ENCODE measurements at places on chromosomes 12 and 14. TPM values are rescaled to one million over a fixed set of nuclear protein-coding genes. Genes with fewer than 3 reads are reported as not detected.

- DNase-seq, result no peak
Measured at GRCh38 chr12:11446372-11446771, 51.0 kb upstream of the PRB2 start.

GRCh38 chr14:23445773-23446172, 10.3 kb upstream of the MYH7 start:
- no peak for DNase-seq

DNA sequence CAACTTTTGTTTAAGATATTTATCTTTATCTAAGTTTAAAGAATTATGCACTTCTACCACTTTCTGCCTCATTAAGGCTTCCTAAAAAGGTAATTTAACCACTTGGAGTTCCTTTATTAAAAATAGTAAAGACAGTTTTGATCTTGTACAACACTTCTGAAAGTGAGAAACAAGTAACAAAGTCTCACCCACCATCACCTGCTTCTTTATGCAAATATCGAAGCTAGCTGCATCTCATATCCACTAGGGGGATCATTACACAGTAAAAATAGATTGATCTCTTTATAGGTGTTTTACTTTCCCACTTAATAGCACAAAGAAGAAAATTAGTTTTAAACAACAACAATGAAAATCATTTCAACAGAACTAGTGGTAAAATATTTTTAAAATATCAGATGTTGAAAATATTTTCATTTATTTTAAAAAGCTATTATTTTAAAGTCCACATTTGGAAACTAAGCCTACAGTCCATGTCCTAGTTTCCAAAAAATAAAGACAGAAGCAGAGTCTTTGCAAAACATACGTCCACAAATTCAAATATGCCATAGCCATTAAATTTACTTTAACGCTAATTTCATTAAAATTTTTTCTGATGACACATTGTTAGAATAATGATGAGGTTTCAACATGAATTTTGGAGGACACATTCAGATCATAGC, 160.0 kb upstream of the SOX5 start:
- DNase-seq, result no peak

GRCh38 chr12:1650260-1650977, 21.4 kb downstream of the WNT5B start:
- no peak for DNase-seq

DNA sequence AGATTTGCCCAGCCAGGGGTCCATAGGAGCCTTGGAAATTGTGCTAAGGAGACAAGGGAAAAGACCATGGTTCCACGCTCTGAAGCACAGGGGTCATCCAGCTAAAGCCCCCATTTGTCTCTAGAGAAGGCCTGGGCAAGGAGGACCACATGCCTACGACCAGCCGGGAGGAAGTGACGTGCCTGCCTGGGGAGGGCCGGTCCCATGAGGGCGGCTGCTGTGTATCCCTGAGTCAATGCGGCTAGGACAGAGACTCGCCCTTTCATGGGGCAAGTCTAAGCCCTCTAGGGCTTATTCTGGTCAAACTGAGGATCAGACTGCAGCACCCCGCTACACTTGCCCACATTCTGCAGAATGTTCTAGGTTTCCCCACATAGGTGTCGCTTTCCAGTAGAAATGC, 20.6 kb upstream of the RIN3 start:
- DNase-seq, result no peak

DNA sequence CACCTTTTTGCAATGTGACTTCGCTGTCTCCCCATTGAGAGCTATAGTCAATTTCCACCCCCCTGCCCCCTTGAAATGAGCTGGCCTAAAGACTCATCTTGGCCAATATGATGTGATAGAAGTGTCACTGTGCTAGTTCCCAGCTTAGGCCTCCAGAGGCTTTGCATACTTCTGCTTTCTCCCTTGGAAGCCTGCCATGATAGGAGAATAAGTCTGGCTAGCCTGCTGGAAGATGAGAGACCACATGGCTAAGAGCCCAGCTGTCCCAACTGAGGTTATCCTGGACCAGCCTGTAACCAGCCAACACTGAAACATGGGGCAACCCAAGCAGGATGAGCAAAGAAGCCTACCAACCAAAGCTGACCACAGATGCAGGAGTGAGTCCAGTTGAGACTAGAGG, 196.9 kb downstream of the GRIN2B start:
- no peak for DNase-seq

The CLMN gene
- 31.2 TPM for total RNA-seq

The SCYL2 gene
- total RNA-seq, result 70.1 TPM

DNA sequence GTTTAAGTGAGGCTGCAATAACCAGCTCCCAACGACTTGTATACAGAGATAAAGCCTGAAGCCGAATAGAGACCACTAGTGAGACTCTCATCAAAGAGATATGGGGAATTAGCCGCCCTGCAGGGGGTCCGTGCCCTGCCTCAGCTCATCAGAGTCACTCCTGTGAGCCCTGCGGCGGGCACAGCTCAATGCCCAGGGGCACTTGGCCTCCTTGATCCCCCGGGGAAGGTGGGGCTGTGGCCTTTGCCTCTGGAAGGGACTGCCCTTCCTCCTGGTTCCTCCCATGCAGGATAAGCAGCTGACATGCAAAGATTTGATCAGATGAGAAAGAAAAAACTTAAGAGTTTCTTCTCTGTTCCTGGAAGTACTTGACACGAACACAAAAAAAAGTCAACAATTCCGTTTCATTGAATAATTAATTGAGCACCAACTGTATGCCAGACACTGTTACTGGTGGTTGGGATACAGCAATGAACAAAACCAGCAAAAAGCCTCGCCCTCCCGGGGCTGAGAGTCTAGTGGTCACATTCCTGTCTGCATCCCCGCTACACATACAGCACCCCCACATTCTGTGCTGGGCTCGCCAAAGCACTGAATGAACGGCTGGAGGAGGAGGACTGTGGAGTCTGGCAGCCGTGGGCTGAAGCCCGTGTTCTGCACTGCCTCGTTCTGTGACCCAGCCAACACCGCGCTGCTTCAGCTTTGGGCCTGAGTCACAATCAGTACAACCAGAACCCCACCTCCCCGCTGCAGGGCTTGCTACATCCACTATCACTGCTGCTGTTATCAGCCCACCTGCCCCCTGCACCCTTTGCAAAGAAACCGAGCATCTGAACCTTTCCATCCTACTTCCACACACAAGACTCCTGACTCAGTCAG, 10.3 kb downstream of the TTC7B start:
- no peak for DNase-seq

The OR10P1 gene
- not detected for total RNA-seq

GRCh38 chr12:65660096-65660495, 164.2 kb upstream of the HMGA2 start:
- DNase-seq, result no peak

The PTGER2 gene
- 5.9 TPM for total RNA-seq

DNA sequence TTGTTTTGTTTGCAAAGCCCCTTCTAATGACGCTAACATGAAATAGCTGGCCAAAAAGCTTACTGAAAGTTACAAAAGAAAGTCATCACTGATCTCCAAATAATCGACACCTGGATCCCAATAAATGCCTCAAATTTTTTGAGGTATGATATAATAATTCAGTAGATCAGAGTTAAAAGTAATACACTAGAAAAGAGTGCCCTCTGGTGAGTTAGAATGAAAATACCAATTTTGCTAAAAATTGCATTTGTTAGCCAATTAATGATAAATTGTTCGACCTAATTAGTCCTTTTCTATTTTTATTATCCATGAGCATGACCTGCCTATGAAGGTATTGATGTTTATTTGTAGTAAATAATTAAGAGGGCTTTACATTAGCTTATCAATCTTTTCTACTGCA, 78.6 kb downstream of the CEP128 start:
- no peak for DNase-seq

The EIF5 gene
- 183 TPM for total RNA-seq

The IL26 gene
- not detected for total RNA-seq

GRCh38 chr14:68444449-68445168, 348.3 kb downstream of the ZFP36L1 start:
- no peak for DNase-seq

DNA sequence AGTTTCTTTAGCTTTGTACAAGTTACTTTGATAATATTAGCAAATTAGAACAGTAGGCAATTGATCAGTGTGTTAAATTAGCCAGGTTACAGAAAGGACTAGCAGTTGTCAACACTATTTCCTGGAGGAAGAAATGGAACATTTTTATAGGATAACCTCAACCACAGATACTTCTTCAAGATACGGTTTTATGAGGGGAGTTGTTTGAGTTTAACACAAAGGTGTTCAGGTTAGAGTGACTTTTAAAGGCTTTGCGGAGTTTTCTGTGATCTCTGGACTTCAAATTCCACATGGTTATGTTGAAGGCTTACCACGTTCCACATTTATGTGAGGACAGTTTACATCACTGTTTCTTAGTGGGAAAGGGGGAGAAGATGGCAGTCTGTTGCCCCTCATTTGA, 19.3 kb downstream of the YARS2 start:
- DNase-seq, result no peak

DNA sequence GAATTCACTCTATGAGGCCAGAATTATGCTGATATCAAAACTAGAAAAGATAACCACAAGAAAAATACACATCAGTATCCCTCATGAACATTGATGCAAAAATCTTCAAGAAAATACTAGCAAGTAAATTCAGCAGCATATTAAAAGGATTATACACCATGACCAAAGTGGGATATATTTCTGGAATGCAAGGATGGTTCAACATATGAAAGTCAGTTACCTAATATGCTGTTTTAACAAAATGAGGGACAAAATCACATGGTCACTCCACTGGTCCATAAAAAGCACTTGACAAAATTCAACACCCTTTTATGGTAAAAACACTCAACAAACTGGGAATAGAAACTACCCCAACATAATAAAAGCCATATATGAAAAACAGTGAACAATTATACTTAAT, 40.3 kb downstream of the TECPR2 start:
- no peak for DNase-seq

- no peak for DNase-seq
Measured at GRCh38 chr14:93346926-93347721, at the start of gene COX8C. TSS of gene COX8C (plus strand) at chr14:93347182. CDS start at chr14:93347269, 87 bp downstream.

DNA sequence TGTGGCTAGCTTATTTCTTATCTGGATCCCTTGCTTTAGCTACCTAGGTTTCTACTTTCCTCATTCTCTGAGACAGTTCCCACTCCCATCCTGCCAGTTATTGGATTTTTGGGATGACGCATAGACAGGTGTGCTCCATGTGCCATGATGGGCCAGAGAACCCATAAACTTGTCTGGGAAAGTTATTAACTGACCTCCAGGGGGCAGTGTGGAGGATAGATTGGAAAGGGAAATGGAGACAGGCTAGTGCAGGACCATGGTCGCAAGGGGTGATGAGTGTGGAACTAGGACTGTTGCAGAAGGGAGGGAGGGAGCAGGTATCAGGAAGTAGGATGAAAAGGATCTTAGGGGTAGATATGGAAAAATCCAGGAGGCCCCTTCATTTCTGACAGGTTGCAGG, 80.3 kb downstream of the ESRRB start:
- DNase-seq, result no peak
